DMS79 (cell line): ENCODE measurements at places on chromosomes 1 and 21.
A peak's percentile ranks its signal among the peaks of the same experiment; 100 is the strongest.

- DNase-seq: peak; percentile 81
Measured at GRCh38 chr1:181485287-181486097, 2.2 kb downstream of the CACNA1E start.

DNA sequence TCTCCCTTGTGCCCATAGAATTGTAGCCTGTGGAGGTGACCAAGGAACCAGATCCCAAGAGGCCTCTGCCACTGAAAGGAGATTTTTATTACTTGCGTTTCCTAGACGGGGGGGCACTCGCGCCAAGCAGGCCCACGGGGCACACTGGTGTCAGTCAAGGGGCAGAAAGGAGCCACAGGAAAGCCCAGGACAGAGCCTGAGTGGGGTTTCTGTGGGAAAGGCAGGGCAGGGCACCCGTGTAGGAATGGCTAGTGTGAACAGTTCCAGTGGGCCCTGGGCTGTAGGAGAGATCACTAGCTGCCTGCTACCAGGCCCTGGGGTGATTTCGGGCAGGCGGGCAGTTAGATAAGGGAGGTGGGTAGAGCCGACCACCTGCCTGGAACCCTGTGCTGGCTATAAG lies 70.8 kb downstream of the ADARB1 start:
- DNase-seq: no peak

- DNase-seq: no peak
Measured at GRCh38 chr21:33734291-33734690, 92.0 kb downstream of the ITSN1 start.

GRCh38 chr21:33395891-33396331 lies 7.3 kb upstream of the IFNGR2 start:
- no peak for DNase-seq

- DNase-seq: no peak
Measured at GRCh38 chr1:14520514-14521163, 77.8 kb upstream of the KAZN start.

- no peak for DNase-seq
Measured at GRCh38 chr1:23278717-23279116, 61.4 kb upstream of the HTR1D start.
